Hepatic stellate cell (primary cell): ENCODE measurements at places on chromosomes 12 and 14.
A peak's percentile ranks its signal among the peaks of the same experiment; 100 is the strongest.

DNA sequence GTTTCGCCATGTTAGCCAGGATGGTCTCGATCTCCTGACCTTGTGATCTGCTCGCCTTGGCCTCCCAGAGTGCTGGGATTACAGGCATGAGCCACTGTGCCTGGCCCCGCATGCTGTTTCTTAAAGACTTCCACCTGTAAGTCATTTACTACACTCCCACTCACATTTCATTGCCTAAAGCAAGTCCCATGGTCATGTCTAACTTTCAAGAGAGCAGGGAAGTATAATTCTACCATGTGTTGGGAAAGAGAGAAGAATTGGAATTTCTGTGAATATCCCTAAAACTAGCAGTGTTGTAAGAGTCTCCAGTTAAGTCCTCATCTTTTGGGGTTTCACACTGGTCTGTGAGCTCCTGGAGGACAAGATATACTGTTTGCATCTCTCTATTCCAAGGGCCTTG is 139.7 kb downstream of the EMP1 start:
- no peak for DNase-seq

DNA sequence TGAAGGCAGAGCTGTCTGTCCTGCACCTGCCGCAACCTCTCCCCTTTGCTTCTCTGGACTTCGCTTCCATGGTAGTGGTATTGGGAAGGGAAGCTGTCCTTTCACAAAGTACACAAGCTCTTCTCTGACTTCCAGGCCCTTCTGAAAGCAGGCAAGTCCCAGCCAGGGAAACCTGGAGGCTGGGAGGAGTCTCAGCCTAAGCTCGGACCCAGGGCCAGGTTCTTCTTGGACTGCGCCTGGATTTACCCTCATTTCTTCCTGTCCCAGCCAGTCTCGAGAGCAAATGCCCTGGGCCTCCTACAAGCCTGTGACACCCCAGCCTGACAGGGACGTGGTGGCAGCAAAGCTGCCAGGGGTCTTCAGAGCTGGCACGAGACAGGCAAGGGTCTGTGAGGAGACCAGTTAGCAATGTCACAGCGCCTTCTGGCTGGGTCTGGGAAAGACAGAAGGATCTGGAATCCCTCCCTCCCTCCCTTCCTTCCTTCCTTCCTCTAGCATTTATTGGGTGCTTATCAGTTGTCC is 22.4 kb downstream of the ISCA2 start:
- DNase-seq = no peak

GRCh38 chr12:14211947-14212387 is 153.5 kb upstream of the ATF7IP start:
- no peak for DNase-seq

GRCh38 chr12:10279937-10280336 is 27.7 kb upstream of the KLRD1 start:
- DNase-seq = no peak

- peak; percentile 72 for DNase-seq
Measured at GRCh38 chr12:120399531-120399930, 30.6 kb upstream of the MSI1 start.

GRCh38 chr12:14976658-14977057 is 3.8 kb downstream of the PDE6H start:
- no peak for DNase-seq
